ENCODE measurements at places on chromosomes 12 and 14.

DNA sequence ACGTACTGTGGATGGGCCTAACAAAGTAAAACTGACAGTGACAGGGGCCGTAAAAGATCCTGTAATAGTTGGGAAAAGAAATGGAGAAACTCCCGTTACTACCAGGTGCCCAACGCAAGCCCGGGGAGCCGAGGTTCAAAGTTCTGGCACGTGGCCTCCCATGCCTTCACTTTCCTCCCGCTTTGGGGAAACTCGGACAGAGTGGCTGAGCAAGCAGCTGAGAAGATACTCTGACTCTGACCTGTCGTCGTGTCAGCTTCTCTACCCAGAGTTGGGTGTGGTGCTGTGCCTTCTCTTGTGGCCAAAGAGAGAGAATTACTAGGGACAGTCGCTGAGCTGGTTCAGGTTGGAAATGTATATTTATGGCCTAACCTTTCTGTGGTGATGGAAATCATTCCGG is 1.7 kb downstream of the B4GALNT3 start:
- peak; percentile 11 for DNase-seq

- no peak for DNase-seq
These were observed 18.6 kb upstream of the KRT7 start for GRCh38 chr12:52214421-52214802.

DNA sequence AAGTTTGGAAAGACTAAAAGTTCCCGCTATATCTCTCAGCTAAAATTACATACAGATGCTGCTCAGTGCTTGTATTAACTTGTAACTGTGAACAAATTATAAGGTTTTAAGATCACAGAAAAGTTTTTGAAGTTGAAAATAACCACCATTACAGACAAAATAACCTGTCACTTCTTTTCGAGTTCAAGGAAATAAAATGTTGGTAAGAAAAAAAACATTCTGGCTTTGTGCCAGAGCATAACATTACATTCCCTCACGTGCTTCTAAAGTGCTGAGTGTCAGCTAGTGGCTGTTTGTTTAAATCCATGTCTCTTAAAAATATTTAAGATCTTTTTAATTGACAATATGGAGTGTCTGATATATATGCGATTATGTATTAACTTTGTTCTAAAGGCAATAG is 27.2 kb upstream of the ADAMTS20 start:
- no peak for DNase-seq

GRCh38 chr12:109944561-109945359 is 44.7 kb downstream of the TCHP start:
- no peak for DNase-seq

DNA sequence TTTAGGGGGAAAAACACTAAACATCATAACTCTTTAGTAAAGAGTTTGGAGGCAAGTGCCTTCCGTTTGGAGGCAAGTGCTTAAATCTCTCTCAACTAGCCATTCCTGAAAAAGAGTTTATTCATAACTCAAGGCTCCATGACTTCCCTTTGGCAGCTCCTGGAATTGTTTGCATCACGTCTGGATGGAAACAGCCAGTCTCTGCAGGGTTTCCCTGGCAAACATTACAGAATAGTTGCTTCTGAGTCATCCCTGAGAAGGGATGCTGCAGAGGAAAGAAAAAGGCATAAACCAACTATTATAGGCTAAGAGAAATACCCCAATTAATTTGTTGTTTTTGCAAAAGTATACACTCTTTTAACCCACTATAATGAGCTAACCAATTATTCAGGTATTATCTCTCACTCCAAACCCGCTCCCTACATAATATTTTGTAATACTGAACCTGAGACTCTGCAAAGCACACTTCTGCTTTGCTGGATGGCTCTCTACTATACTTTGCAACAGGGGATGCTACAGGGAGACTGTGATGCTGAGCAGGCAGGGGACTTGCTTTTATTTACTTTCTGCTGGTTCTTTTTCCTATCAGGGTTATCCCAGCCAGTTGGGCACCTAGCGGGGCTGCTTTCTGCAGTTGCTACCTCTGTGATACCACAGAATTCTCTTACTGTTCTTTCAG is 497.7 kb downstream of the FUT8 start:
- DNase-seq = peak; percentile 5

GRCh38 chr12:46387670-46388069 is 15.1 kb upstream of the SLC38A2 start:
- DNase-seq = no peak

Data from RKO (cell line).